ENCODE measurements at places on chromosomes 6 and 20.

- no peak for DNase-seq
These were observed 45.7 kb downstream of the SUN5 start for GRCh38 chr20:32958574-32958973.

DNA sequence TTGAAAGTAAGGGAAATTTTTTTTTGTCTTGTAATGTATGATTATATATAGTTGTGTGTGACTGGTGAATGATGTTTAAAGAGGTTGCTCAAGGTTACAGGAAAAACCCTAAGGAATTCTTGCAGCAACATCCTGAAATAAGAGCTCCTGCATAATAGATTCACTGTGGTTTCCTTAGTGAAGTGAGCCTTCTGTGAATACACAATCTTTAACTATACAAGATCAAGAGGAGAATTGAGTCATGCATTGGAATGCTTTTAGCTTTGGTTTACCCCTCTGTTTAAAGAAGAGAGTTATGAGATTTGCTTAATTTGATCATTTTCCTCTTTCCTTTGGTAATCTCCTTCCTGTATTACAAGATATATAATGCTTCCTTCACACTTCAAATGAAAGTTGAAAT, 141.6 kb upstream of the EYA4 start:
- DNase-seq, result no peak

GRCh38 chr6:51526922-51527321, 560.5 kb downstream of the PKHD1 start:
- DNase-seq, result no peak

DNA sequence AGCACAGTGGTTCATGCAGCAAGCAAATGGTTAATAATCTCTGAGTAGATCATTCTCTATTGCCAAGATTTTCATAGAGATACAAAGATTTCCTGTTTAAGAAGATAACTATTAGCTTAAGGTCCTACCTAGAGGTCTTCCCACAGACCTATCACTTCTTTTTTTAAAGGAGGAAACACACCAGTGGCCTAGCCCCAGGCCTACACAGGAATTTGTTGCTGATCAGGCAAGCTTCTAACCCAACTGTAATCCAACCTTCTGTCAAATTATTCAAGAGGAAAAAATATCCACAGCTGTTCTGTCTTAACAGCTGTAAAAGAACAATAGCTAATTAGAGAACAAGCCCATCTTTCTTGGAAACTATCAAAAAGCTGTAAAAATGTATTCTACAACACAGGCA, 332.8 kb downstream of the BTBD9 start:
- DNase-seq, result no peak

DNA sequence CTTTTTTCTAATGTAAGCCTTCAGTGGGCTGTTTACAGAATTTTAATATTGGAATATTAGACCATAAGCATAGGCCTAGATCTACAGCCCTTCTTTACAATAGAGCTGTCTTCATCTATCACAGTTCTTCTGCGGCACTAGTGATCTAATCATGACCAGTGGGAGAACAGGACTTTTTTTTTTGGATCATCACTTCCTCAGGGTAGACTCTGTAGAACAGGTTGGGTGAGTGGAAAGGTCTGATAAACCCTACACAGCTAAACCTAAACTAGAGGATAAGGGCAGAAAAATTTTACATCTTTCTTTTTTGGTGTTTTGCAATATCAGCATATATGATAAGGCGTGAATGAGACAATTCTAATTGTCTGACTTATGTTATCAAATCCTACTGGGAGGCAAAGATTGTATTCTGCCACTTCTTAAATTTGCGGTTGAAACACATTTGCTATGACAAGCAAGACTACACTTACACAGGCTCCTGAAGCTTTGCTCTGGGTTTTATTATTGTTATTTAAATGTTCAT, 52.2 kb downstream of the GOPC start:
- DNase-seq, result no peak

DNA sequence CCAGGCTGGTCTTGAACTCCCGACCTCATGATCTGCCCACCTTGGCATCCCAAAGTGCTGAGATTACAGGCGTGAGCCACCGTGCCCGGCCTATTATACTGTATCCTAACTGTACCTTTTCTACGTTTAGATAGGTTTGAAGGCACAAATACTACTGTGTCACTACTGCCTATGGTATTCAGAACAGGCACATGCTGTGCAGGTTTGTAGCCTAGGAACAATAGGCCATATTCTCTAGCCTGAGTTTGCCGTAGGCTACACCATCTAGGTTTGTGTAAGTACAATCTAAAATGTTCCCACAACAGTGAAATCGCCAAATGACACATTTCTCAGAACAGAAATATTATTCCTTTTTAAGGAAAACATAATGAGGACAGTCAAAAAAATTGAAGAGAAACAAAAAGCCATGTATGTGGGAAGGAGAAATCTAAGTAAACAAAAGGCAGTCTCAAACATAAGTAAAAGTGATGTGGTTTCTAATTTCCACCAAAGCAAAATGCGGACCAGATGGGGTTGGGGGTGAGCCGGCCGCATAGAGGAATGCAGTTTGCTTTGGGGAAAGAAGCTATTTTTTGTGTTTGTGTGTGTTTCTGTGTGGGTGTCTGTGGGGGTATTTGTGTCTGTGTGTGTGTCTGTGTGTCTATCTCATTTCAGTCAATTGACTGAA, 192.6 kb upstream of the SALL4 start:
- no peak for DNase-seq

DNA sequence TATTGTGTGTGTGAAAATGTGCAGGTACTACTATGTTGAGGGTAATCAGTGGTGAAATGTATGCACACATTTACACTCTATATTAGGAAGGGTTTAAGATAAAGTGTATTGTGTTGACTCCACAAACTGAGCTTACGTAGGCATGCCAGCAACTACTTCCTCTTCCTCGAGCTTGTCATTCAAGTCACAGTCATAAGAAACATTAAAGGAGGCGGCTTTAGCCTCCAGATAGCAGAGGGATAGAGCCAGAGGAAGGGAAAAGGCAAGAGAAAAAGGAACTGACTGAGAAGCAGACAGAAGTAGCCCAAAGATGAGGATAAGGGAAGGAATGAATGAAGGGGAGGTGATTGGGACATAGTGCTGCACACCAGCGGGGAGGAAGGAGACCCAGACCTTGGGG, 55.2 kb downstream of the SMLR1 start:
- no peak for DNase-seq

- DNase-seq, result no peak
These were observed 59.6 kb downstream of the DHX35 start for GRCh38 chr20:39021748-39022147.

GRCh38 chr20:23497536-23497935, 6.6 kb downstream of the CST8 start:
- DNase-seq, result no peak

- peak; percentile 61 for DNase-seq
These were observed at the start of gene EPM2A for GRCh38 chr6:145735356-145736165. TSS of gene EPM2A (minus strand) at chr6:145735520. CDS start at chr6:145735498, 22 bp downstream.

DNA sequence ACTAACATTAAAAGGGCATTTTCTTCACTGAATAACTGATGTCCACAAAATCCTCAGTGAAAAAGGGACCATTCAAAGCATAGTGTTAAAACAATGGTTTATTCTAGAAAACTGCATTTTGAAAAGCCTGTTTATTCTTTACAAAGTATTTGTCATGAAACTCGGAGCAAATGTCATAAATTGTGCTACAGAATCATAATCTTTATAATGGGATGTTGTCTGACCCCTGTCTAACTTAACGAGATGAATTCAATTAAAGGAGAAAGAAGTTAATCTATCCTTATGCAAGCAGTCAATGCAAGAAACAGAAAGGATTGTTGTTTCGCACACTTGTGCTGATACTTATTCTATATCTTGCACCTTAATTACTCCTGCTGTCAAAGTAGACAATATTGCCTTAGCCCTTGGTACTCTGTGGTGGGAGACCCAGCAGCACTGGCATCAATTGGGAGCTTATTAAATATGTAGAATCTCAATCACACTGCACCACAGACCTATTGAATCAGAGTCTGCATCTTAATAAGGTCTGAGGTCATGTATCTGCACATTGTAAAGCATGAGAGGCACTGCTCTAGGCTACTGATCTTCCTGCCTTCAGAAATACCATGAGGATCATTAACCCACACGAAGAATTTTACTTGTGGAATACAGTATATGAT, 708.3 kb downstream of the HDGFL1 start:
- DNase-seq, result no peak

DNA sequence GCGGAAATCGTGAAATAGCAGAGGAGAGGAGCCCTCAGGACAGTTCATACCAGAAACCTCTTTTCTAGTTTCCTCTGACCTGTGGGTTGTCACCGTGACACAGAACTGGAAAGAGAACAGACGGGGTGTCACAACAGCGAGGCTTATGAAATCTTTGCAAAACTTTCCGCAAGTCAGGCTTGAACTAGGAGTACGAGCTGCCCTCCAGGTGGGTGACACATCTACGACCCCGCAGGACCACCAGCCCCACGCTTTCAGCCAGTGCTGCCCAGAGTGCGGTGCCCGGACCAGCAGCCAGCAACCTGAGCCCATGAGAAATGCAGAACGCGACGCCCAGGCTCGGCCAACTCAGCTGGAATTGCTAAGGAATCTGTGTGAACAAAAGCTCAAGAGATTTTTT, 30.8 kb downstream of the WRNIP1 start:
- no peak for DNase-seq

DNA sequence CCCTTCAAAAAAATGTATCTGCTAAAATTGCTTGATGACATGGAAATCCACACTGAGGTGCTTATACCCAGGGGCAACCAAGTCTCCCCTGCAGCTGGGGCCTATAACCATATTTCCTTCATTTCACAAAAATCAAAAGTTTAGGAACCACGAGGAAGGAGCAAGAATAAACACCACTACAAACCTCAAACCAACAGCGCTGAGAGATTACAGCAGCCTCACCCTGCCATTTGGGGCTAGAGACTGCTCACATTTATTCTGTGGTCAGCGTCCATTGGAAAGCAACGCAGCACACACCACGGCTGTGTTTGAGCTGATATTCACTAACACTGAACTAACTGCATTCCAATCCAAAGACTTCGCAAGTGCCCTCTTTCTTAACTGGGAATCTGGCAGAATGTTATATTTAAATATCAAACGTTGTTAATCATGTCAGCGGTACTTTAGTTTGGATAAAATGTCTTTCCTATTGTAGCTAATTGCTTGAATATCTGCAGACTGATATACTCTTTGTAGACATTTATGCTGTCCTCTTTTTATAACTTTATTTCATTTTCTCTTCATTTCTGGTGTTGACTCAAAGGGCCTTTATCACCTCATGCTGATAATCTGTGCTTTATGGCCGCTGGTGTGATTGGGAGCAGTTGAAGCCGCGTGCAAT, 94.6 kb downstream of the FOXA2 start:
- no peak for DNase-seq
